ENCODE measurements at places on chromosomes 16 and 17.

GRCh38 chr16:505479-506245 is 21.9 kb upstream of the CAPN15 start:
- DNase-seq = no peak

DNA sequence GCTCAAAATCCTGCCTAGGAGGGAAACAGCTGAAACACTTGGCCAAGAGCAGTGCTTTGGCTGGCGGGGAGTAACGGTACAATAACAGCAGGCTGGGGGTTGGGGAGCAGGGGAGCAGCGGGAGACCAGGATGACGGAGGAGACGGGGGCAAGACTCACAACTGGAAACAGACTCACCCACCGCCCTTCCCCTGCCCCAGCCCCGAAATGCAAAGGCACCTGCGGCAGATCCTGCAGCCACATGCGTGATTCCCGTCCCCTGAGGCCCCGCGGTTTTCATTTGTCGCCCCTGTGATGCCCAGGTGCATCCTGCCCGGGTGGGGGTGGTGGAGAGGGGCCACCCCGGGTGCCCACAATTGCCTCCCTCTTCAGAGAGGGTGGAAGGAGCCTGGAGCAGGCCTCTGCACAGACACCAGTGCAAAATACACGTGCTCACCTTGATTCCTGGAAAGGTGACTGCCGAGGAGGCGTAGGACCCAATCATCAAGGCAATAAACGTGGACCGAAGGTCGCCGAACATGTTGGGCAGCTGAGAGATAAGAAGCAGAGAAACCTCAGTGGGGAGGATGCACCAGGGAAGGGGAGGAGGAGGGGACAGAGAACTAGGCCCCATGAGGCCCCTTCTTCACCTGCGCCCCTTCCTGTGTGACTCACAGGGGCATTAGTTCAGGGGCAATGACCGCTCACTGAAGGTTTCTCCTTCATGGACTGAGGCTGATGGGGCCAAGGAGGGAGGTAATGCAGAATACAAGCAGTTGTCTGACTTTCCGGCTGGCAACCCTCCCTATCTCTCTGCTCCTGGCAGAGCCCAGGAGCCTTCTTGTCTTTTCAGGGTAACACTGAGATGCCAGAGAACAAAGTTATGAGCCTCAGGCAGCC is 30.4 kb upstream of the PITPNA start:
- peak; percentile 75 for DNase-seq

GRCh38 chr16:88770461-88771293 is 14.3 kb downstream of the PIEZO1 start:
- DNase-seq = peak; percentile 61

GRCh38 chr17:50943575-50943933 is 77.4 kb upstream of the TOB1 start:
- DNase-seq = no peak

GRCh38 chr17:83200231-83200699 is 120.9 kb downstream of the METRNL start:
- DNase-seq = peak; percentile 72
